M059J (cell line): ENCODE measurements at places on chromosomes 2 and 18.

GRCh38 chr18:3647636-3648035 is 197.7 kb downstream of the TGIF1 start:
- no peak for DNase-seq

- peak; percentile 5 for DNase-seq
These were observed 1.4 kb downstream of the SP110 start for GRCh38 chr2:230218421-230218820.

GRCh38 chr2:46751897-46752296 is 163.7 kb downstream of the MCFD2 start:
- no peak for DNase-seq

DNA sequence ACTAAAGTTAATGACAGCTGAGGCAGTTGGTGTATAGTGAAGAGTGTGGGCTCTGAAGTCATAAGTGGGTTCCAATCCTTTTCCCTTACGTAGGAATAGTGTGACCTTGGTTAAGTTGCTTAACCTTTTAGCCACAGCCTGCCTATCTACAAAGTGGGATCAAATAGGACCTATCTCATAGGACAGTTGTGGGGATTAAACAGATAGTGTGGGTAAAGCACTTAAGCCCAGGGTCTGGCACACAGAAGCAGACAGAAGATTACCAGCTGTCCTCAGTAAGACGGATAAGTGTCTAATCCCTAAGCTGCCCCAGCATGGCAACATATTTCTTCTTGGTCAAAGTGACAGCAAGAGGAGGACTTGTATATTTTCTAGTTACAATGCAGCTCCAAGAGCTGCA is 28.2 kb downstream of the UBE2F start:
- no peak for DNase-seq

- DNase-seq, result no peak
These were observed 241.7 kb upstream of the ID2 start for GRCh38 chr2:8440029-8440778.

DNA sequence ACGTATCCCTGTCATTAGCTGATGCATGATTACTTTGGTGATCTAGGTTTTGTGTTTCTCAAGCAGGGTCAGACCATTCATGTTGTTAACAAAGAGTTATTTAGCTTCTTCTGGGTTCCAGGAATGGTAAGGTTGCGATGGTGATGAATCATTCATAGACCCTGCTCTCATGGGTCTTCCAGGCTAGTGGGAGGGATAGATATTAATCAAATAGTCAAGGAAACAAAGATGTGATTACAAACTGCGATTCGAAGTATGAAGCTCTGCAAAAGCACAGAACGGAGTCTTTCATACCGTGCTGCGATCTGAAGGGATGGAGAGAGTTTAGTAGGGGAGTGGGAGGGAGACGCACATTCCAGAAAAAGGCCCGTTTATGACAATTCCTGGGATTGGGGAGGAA is 42.1 kb downstream of the CAVIN2 start:
- no peak for DNase-seq

GRCh38 chr2:8541636-8542035 is 140.2 kb upstream of the ID2 start:
- no peak for DNase-seq

- no peak for DNase-seq
These were observed 32.0 kb downstream of the CENPO start for GRCh38 chr2:24824966-24825882.

GRCh38 chr2:210541290-210541902 is 15.0 kb upstream of the CPS1 start:
- no peak for DNase-seq

DNA sequence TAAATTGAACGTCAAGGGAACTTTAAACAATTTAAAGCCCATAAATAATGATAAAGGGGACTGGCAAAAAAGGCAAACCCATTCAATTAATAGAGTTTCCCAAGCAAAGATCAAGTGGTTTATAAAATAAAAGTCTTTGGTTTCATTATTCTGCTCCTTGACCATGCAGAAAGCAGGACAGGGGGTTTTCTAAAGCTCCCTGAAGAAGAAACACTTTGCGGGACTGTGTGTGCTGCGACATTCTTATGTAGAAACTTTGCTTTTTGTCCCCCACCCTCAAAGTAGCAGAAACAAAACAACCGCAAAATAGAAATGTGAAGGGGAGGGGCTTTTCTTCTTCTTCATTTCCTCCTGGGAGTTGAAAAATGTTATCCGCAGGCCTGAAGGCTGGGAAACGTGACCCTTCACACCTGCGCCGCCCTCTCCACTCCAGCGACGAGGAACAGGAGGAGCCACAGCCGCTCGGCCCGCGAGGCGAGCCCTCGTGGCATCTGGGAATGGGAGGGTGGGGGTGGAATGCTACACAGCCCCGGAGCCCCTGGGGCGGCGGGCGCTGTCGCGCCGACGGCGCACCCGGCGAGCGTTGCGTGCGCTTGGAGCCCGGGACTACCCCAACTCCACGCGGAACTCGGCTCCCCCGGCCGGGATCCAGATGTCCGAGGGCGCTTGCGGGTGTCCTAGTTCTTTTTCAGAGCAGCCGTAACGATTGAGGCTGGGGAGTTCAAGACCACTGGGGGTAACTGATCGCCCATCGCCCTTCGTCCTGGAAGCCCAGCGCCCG is 4.3 kb upstream of the GBX2 start:
- DNase-seq, result no peak

DNA sequence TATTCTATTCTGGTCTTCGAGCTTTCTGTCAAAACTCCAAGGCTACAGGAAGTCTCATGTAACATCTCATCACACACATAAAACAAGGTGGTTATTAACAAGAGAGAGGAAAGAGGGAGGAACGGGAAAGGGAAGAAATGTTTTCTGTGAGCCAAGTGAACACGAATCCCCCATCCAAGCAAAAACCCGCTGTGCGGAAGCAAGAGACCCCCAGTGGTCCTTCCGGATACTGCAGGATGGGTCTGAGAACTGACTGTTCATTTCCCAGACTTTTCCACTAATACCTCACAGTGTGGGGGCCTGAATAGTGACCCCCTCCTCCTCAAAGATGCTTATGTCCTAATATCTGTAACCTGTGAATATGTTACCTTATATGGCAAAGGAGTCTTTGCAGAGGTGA is 19.0 kb upstream of the DIPK1C start:
- no peak for DNase-seq

DNA sequence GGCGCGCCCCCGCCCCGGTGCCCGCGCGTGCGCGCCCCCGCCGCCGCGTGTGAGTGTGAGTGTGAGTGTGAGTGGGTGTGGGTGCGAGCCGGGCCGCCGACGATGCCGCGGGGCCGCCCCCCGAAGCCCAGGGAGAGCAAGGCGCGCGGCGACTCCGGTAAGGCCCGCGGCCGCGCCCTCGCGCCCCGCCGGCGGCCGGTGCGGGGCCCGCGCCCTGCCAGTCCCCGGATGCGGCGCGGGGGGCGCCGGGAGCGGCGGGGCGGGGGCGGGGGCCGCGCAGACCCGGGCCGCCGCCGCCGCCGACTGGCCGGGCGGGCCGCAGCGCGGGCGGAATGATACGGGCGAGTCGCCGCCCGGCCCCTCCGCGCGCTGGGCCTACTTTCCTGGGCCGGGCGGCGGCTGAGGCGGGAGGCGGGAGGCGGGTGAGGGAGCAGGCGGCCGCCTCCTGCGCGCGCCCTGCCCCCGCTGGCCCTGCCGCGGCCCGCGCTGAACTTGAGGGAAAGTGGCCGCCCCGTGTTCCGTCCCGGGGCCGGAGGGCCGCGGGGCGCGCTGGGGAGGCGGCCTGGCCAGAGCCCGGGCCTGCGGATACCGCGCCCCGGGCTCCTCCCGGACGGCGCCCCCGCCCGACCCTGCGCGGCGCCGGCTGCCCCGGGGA is at the start of gene ZNF236:
ZNF236 (plus strand) TSS at position 52 of the 655 bp plus-strand sequence; CDS start at position 103, 51 bp downstream.
- DNase-seq, result peak; percentile 58

DNA sequence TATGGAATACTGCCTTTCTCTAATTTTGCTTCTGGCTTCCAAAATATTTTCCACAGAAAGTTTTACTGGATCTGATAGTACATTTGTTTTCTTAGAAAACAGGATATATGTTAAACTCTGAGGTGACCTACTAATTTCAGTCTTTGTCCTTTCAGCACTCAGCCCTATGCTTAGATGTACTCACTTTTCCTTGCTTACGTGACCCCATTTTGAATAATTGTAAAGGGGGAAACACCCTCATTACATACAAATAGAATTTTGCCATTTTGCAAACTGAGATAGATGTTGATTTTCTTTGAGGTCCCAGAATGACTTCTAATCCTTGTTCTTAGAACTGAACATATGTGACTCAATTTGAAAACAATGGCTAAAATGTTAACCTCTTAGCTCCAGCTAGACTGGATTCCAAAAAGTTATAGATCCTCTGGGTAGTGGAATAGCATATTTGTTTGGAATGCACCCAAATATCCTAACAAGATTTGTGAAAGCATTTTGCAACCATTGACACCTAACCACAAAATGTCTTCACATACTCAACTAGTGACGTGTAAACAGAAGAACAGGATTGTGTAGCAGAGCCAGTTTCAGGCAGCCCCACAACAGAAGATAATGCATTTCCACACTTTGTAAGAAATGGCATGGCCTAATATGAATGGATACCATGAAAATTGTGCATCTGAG is 44.8 kb upstream of the EHBP1 start:
- DNase-seq, result peak; percentile 85

DNA sequence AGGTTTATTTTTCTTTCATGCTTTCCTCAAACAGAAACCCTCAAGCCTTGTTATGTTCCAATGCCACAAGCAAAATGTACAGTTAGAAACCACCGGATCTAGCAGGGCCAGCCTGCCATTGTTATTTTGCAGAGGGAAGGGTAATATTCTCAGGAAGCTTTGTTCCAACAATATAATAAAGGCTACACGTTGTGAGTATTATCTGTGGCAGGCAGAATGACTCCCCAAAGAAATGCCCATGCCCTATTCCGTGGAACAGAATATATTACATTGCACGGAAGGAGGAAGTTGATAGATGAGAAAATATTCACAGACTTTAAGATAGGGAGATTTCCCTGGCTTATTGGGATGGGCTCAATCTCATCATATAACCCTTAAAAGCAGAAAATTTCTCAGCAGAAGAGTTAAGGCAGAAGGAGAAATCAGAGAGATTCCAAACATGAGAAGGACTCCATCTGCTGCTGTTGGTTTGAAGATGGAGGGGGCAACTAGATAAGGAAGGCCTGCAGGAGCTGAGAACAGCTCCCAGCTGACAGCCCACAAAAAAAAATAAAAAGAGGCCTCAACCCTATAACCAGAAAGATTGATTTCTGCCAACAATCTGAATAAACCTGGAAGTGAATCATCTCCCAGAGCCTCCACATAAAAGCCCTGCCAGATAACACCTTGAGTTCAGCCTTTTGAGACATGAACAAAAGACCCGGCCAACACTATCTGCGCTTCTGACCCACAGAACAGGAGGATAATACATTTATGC is 466.6 kb downstream of the LPIN1 start:
- peak; percentile 5 for DNase-seq

GRCh38 chr2:135694711-135695110 is 46.9 kb upstream of the UBXN4 start:
- peak; percentile 22 for DNase-seq

DNA sequence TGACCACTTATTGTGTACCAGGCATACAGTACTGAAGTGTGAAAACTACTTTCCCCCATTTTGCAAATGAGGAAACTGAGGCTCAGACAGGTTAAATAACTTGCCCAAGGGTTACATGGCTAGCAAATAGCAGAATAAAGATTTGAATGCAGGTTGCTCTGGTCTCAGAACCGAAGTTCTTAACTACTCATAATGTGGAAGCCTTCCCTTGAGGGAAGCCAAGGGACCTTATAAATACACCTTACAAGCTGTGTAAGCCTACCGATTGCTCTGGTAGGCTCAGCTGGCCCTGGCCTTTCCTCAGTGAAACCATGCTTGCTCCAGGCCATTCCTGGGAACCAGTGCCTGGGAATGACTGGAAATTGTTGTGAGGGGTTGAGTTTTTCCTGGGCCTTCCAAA is 114.6 kb upstream of the CDCA7 start:
- DNase-seq, result no peak

DNA sequence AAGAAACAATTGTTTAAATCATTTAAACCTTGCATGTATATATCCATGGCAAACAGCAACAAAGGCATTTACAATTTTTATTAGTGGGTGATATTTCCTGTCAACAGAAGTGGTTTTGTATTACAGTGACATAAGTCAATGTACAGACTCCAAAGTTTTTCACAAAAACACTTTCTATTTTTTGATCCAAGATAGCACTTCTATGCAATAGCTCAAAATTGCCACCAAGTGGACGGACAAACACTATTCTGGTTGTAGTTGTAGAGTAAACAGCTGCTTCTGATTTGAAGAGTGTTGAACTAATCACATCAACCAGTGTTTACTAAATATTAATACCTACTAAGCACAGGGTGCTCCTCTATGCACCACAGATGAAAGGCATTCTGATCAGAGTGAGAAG is 421.4 kb downstream of the NCKAP5 start:
- DNase-seq, result peak; percentile 34

GRCh38 chr2:50777954-50778353 is 254.0 kb downstream of the NRXN1 start:
- no peak for DNase-seq

DNA sequence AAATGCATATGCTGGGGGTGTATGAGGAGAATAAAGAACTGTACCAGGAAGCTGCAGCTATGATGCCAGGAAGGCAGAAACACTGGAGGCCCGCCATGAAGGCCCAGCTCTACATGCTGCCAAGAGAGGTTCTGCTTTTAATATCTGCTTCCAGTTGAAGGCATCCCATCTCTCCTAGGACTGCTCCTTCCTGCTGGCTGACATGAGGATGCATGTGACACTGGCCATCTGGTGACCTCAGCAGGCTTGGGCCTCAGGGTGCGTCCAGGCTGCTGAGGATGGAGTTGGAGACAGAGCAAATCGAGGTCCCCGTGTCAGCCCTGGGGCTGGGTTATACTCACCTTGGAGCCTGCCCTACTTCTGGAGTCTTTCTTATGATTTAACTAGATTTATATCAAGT is 49.0 kb downstream of the PSMG2 start:
- no peak for DNase-seq

DNA sequence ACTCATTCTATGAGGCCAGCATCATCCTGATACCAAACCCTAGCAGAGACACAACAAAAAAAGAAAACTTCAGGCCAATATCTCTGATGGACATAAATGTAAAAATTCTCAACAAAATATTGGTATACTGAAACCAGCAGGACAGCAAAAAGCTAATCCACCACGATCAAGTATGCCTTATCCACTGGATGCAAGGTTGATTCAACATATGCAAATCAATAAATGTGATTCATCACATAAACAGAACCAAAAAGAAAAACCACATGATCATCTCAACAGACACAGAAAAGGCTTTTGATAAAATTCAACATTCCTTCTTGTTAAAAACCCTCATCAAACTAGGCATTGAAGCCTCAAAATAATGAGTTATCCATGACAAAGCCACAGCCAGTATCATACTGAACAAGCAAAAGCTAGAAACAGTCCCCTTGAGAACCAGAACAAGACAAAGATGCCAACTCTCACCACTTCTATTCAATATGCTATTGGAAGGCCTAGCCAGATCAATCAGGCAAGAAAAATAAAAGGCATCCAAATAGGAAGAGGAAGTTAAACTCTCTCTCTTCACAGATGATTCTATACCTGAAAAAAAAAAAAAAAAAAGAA is 45.3 kb downstream of the RTTN start:
- DNase-seq, result peak; percentile 19

- DNase-seq, result no peak
These were observed 43.3 kb downstream of the PXDN start for GRCh38 chr2:1701020-1701419.

GRCh38 chr18:58196881-58197872 is 153.2 kb downstream of the NEDD4L start:
- no peak for DNase-seq

GRCh38 chr2:30282081-30282480 is 50.7 kb downstream of the LBH start:
- no peak for DNase-seq

- no peak for DNase-seq
These were observed 96.3 kb downstream of the PRPF40A start for GRCh38 chr2:152620985-152621384.
